Activated CD4-positive, CD25-positive, alpha-beta regulatory T cell treated with anti-CD3 and anti-CD28 coated beads, Interleukin-2, amount 50 U/mL, for 24 hours (primary cell): ENCODE measurements at places on chromosomes 3 and 15.

DNA sequence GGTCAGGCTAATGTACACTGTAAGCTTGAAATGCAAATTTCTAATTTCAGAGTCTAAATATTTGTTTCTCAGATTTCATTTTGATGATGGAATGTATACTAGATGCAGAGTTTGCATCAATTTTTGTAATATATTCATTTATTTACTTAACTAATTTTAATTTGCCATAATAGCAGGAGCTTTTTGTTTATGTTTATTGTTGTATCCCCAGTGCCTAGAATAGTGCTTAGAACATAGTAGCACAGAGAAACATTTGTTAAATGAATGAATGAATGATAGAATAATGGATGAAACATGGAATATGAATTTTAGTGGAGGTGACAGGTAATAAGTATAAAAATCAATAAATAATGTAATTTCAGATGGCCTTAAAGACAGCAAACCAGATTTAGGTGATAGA lies 5.2 kb upstream of the GALK2 start:
- ATAC-seq: no peak

DNA sequence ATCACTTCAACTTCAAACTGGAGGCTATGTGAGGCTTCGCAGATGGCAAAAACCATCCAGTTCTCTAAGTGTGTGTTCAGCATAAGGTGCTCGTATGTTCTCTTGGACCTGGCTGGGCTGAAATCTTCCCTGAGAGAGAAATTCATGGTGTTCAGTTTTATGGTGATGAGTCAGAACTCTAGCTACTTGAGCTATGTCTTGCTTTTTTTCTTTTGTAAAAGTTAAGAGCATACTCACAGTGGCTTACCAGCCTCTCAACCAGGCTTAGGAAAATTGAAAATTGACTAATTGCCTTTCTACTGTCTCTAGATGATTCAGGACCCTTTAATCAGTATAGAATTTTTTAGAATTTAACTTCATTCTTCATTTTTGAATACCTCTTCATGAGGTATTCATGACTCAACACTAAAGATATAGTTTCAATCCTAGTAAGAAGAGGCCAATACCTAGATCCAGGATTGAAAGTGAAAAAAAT lies 617.5 kb downstream of the TBL1XR1 start:
- no peak for ATAC-seq

DNA sequence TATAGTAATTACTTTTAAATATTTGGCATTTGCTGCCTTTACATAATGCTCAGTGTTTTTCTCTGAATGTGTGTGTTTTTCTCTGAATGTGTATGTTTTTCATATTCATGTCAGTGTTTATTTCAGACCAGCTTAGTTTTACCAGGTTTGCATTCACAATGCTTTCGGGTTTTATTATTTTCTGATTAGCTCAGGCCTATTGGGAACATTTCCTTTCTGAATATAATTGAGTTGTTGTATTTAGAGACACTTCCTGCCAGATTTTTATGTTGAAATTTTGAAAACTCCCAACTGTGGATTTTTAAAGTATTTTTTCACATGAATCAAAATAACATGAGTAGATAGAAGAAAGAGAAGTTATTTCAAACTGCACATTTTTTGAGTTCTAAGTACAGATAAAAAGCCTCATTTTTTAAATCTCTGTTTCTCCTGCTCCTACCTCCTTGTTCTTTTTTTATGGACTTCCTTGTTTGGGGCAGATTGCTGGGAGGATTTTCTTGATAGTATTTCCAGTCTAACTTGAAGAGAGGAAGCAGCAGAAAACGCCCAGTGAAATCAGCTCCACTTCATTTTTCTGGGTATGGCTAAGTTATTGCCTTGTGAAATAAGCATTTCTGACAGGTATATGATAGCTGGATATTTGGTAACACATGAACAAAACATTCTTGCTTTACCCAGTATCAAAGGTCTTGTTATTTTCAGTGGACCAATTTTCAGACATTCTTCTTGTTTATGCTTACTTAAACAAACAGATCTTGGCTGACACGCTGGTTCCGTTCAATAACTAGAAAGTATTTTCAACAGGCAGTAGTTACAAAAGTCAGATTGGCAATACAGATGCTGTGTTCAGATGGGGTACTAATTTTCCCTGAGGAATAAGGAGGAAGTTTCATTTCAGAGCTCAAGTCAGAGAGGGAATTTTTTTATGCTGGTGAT lies 70.7 kb downstream of the RIOX2 start:
- ATAC-seq: no peak

- ATAC-seq: no peak
Measured at GRCh38 chr3:142115867-142116668, 33.3 kb downstream of the TFDP2 start.
